ENCODE measurements at places on chromosomes 1 and 21. TPM values are rescaled to one million over a fixed set of nuclear protein-coding genes. Genes with fewer than 3 reads are reported as not detected.

TENT5C gene
- 2.3 TPM for total RNA-seq

IL23R gene
- total RNA-seq: 0.21 TPM

GRCh38 chr1:91559838-91560565 is 59.4 kb downstream of the CDC7 start:
- H3K27me3 ChIP-seq: no peaks in the 10 kb centered on the region
- DNase-seq: no peak
- H3K4me1 ChIP-seq: no peaks in the 10 kb centered on the region

DNA sequence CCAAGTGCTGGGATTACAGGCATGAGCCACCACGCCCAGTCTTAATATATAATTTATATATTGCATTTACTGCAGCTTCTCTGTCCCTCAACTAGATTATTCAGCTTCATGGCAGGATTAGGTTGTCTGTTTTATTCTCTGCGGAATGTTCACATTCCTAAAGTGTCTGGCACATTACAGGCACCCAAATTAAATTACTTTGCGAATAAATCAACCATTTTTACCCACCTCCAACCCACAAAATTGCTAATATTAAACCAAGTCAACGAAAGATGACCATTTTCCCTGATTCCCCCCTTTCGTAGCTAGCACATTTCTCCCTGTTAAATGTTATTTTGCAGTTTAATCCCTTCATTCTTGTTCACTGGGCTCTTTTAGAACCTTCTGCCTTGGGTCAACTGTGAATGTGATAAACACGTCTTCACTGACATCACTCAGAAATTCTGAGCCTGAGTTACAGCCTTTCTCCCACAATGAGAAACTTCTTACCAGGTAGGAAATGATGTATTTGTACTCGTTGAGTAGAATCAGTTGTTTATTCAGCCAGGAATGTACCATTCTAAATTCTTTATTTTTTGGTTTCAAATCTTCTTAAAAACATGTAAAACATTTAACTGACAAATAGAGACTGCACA is 35.9 kb downstream of the THAP3 start:
- no peak overlapping the region for H3K27ac ChIP-seq
- no peak overlapping the region for H3K4me3 ChIP-seq
- no peaks in the 10 kb centered on the region for H3K36me3 ChIP-seq
- DNase-seq: no peak

GRCh38 chr21:37165586-37165985 is 92.5 kb downstream of the TTC3 start:
- no peaks in the 10 kb centered on the region for H3K27me3 ChIP-seq
- H3K4me3 ChIP-seq: no peak overlapping the region
- H3K36me3 ChIP-seq: no peaks in the 10 kb centered on the region
- no peak for DNase-seq
- H3K27ac ChIP-seq: no peak overlapping the region

DNA sequence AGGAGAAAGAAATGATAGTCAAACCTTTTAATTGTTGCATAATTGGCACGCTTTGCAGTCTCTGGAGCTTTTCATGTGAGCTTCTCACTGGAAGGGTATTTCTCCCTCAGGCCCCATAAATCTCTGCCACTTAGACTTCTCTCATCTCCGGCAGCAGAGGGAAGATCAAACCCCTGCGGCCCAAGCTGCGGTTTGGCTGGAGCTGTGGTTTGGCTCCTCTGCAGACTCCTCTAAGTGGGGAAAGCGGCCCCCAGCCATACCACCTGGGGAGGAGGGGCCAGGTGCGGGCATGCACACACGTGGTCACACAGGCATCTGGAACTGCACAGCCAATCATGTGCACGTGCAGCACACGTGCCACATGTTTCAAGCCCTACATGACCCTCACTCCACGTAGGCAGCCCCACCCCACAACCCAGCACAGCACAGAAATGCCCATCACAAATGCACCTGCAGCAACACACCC is 58.3 kb downstream of the UBE2T start:
- H3K27me3 ChIP-seq: no peaks in the 10 kb centered on the region
- DNase-seq: no peak
- H3K27ac ChIP-seq: no peak overlapping the region
- H3K36me3 ChIP-seq: no peaks in the 10 kb centered on the region

Data from uterus (tissue), 4 donors.